Stimulated activated naive CD4-positive, alpha-beta T cell (primary cell): ENCODE measurements at places on chromosomes 12 and 14.

DNA sequence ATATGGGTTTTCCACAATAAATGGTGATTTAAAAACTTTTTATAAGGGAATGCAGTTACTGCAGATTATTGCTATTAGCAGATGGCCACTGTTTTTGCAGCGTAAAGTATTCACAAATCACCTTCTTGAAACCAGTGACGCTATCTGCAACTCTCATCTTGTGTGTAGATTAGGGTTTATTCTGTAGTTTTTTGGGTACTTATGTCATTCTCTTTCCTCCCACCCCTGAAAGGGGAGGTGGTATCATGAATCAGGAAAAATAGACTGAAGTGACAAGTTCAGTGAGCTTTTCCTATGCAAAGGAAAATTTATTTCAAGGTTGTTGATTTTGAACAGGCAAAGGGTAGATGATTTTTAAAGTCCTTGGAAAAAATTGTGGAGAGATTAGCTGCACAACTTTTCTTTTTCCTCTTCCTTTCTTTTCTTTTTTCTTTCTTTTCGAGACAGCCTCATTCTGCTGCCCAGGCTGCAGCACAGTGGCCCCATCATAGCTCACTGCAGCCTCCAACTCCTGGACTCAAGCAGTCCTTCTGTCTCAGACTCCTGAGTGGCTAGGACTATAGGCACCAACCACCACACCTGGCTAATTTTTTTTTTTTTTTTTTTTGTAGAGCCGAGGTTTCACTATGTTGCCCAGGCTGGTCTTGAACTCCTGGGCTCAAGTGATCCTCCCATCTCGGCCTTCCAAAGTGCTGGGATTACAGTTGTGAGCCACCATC is 1.6 kb downstream of the FRS2 start:
- DNase-seq, result no peak

DNA sequence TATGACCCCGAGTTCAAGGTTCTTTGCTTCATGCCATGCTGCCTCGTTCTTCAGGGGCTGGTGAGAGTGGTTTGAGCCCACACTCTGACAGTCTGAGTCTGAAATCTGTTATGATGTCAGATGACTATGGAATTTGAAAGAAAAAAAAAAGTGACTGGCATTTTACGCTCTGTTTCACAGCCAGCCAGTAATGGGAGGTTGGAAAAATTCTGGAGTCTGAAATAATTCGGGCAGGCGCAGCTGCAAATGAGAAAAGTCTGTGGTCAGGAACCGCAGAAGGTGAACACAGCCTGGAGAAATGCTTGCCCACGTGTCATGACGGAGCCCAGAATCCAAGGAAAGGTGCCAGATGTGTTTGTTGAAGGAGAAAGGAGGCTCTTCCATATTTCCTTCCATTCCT is 269.8 kb upstream of the PWP1 start:
- no peak for DNase-seq

DNA sequence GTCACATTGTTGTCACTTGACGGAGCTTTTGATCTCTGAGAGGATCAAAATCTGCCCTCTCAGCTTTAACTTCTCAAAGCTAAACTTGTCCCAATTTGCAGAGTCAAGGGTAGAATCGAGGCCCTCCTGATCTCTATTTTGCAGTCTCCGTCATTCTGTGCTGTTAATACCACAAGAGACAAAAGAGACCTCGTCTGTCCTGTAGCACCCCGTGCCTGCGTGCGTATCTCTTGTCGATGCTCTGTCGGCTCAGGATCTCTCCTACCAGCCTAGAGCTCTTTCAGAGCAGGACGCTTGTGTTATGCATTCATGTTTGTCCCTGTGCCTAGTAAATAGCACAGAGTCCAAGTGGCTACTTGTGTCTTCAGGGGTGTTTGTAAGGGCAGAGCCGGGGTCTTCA is 5.1 kb downstream of the EVL start:
- peak; percentile 55 for DNase-seq

DNA sequence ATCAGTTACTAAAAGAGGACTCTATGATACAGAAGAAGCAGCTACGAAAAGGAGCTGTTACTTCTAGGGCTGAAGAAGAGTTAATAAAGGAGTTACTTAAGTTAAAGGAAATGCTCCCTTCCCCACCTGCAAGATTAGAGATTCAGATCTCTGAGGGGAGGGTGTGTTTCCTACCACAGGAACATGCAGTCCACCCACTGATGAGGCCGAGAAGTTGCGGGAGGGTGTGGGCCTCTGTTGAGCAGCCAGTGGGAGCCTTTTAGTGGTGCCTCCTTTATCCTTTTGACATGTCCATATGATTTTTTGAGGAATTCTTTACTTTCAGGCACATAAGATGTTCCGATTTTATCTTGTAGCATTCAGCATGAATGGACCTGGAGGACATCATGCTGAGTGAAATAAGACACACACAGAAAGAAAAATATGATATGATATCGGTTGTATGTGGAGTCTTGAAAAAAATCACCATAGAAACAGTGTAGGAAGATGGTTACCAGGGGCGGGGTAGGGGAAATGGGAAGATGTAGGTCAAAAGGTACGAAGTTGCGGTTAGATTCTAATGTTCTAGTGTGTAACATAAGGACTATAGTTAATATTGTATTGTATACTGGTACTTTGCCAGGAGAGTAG is 4.4 kb upstream of the M6PR start:
- DNase-seq, result peak; percentile 77

DNA sequence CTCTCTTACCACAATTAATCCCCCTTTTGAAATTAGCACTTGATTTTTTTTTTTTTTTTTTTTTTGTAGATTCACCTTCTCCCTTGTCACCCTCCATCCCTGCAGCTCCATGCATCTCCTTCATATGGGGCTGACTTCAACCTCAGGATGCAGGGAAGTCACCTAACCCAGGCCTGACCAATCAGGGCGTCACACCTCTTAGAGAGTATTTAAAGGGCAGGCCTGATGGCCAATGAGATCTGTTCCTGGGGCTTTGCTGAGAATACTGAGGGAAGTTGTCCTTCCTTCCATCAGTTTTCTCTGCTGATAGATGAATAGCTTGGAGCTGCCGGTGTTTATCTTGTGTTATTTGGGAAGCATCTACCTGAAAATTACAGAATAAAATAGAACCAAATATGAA is 1104.7 kb upstream of the TMEM132C start:
- DNase-seq, result no peak

DNA sequence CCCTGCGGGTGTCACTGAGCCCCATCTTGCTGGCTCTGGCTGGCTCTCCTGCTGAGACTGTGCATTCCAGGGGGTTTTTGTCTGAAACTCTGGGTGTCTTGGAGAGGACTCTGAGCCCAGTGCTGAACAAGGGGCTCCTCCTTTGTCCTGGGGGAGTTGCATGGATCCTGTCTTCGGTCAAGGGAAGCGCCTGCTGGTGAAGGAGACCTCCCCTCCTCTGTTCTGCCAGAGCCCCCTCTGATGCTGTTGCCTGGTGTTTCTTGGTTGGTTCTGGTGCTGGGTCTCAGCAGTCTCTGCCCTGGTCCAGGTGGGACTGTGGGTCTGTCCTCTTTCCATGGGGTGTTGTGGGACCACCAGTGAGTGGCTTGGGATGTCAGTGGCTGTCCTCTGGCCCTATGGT is 380.9 kb downstream of the TMEM121 start:
- DNase-seq, result no peak

DNA sequence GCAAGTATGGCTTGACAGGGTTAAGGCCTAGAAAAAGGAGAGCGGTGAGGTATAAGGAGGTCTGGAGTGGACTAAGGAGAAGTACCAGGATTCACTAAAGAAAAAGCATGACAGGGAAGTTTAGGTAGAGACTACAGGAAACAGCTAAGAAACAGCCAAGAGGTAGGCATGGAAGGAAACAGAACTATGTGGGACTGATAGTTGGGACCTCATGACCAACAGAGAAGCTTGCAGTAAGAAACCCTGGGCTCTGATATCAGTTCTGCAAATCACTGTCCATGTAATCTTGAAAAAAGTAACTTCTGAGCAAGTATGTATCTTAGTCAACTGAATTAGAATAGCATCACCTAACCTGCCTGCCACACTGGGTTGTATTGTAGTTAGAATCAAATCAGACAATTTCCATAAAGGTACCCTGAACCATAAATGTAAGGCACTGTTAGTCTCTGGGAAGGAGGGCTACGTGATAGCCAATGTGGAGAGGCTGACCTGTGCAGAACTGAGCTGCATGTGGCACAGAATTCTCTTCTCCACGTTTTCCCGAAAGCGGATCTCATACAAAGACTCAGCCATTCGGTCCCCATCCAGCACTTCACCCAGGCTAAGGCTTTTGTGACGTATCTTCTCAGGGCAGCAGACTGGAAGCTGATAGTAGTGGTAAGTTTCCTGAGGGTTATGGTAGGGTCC is 912 bp downstream of the TM9SF1 start:
- no peak for DNase-seq

- no peak for DNase-seq
Observed at GRCh38 chr14:103286968-103287850, 46.8 kb upstream of the EIF5 start.

GRCh38 chr14:95395098-95395737 is 75.5 kb upstream of the CLMN start:
- DNase-seq, result no peak

DNA sequence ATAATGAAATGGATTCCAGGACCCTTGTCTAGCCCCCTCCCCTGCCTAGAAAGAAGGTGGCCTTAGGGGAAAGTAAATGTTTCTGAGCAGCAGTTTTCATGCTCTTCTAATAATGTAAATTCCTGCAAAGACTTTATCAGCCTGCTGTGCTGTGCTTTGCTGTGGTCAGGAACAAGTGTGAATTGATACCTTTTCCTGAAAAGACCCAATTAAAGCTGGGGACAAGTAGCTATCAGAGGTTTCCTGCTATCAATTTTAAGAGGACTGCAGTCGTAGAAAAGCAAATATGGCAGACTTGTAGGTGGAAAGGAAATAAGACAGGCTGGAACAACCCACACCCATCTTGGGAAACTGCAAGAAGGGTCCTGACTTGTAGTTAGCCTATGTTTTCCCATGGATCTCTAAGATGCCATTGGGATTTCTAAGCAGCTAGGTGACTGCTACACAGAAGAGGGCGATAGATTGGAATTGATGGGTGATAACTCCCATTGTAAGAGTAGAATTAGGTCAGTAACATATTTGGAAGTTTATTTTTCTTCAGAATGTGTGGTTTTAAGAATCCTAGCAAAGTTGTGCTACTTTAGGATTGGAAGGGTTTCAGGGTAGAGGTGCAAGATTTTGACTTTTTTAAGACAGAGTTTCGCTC is 3.1 kb downstream of the DYNLL1 start:
- no peak for DNase-seq

GRCh38 chr14:100115726-100116125 is 43.7 kb downstream of the DEGS2 start:
- no peak for DNase-seq

GRCh38 chr14:52063052-52063462 is 5.8 kb downstream of the NID2 start:
- no peak for DNase-seq

DNA sequence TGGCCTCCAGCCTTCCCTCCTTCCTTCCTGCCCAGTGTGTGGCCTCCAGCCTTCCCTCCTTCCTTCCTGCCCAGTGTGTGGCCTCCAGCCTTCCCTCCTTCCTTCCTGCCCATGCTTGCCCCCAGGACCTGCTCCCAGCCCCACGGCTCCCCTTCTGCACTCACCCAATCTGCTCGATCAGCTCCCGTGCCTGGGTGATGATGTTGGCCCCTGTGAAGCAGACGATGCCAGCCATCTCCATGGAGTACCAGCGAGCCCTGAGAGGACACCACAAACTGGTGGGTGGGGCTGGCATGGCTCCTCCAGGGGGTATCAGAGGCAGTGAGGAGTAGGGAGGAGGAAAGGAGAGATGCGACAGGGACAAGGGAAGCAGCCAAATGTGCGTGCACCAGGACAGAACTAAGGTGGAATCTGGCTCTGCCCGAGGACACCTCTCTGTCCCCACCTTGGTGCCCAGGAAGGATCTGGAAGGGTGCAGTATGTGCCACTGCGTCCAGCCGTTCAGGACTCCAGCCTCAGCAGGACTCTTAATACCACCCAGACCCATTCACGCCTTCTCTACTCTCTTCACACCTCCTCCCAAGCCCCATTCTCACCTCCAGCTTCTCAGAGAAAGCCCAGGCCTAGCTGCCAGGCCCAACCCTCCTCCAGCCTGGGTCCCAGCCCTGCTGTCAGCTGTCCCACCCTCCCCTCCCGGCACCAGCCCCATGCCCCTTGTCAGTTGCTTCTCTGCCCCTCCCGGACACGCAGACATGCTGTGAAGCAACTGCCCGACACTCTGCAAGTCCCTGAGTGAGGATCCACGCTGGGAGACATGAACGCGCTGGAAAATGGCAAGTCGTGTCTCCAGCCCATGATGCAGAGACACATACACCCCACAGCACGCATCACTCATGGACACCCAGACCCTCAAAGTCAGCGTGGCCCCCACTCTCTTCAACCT is 22.7 kb downstream of the POLE start:
- no peak for DNase-seq

GRCh38 chr12:4251967-4252366 is 21.6 kb upstream of the CCND2 start:
- no peak for DNase-seq

DNA sequence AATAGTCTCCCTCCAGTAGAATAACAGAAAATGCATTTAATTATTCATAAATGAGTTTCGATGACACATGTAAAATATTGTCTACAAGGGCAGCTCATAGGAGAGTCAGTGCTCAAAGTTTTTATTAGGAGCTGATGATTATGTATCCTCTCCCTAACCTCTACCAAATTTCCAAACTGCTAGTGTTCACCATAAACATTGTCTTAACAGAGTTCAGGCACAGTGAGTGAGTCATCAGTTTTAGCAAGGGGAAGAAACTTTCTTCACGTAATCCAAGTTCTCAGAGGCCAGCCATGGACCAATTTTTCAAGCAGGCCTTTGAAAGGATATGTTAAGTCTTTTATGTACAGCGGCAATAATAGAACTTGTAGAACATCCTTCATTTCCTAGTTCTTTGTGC is 649.2 kb upstream of the MIS18BP1 start:
- no peak for DNase-seq

GRCh38 chr12:72610342-72610741 is 338.2 kb downstream of the TRHDE start:
- DNase-seq, result no peak

GRCh38 chr14:62759796-62760195 is 285.5 kb downstream of the KCNH5 start:
- DNase-seq, result no peak

DNA sequence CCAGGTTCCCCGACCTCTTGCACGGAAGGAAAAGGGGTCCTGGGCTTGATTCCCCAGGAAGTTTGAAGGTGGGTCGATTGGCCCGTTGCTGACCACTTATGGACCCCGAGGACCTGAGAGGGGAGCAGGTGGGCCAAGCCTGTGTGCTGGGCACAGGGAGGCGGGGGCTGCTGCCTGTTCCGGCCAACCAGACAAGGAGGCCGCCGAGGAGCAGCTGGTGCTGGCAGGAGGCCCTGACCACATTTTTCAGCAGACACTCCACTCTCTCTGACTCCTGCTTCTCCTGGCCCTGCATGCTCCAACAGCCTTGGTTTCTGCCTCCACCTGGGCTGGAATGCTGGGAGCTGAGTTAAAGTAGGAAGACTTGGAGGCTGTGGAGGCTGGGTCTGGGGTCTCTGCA is 42.8 kb downstream of the NOS1 start:
- no peak for DNase-seq

- DNase-seq, result no peak
Observed at GRCh38 chr12:111791507-111791906, 24.8 kb downstream of the ALDH2 start.
